Naive thymus-derived CD8-positive, alpha-beta T cell (primary cell): ENCODE measurements at places on chromosomes 16 and 17.

GRCh38 chr17:21388066-21388465, 11.9 kb downstream of the KCNJ12 start:
- H3K4me3 ChIP-seq: no peak overlapping the region
- no peaks in the 10 kb centered on the region for H3K36me3 ChIP-seq
- H3K27me3 ChIP-seq: no peaks in the 10 kb centered on the region
- H3K4me1 ChIP-seq: no peaks in the 10 kb centered on the region
- H3K27ac ChIP-seq: no peak overlapping the region

DNA sequence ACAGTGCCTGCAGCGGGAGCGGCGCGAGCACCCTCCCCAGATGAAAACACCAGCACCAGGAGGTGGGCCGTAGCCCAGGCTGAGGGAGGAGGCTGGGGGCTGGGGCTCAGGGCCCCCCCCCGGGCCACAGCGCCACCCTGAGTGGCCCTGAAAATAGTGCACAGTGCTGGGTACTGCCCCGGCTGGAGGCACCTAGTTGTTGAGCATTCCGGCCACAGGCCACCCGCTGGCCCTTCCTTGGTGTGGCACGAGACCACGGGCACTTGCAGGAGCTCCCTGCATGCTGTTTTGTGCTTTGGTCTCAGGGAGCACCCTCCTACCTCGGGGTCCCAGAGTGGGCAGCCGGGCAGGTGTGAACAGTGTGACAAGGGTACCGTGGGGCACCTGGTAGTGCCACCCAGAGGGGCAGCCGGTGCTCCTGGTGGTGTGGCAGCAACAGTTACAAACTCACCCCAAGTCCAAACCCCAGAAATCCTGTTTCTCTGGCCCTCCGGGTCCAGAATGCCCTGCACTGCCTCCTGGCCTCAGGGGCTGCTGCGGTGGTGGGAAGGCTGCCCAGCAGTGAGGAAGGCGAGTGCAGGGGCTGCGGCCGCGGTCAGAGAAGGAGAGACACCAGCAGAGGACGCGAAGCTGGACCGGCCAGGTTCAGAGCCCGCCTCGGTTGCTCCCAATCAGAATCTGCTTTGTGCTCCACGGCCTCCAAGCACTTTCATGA, 11.9 kb downstream of the FSCN2 start:
- DNase-seq: no peak
- no peak overlapping the region for H3K27ac ChIP-seq
- H3K4me3 ChIP-seq: no peak overlapping the region
- peaks cover 8% of the 10 kb centered on the region for H3K27me3 ChIP-seq
- H3K4me1 ChIP-seq: no peaks in the 10 kb centered on the region

DNA sequence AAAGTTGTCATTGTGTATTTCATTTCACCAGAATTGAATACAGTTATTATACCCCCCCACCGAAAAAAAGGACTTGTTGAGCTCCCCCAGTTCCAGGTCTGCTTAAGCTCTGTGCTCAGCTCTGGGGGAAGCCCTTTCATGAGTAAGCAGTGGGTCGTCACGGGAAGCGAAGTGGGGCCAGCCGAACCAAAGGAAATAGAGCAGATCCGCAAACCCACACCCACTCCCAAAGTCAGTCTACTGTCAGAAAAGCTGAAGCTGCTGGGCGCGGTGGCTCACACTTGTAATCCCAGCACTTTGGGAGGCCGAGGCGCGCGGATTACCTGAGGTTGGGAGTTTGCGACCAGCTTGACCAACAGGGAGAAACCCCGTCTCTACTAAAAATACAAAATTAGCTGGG, 50.1 kb downstream of the PECAM1 start:
- H3K4me1 ChIP-seq: peaks cover 39% of the 10 kb centered on the region
- no peak overlapping the region for H3K4me3 ChIP-seq
- DNase-seq: no peak
- H3K27ac ChIP-seq: no peak overlapping the region
- H3K36me3 ChIP-seq: peaks cover 6% of the 10 kb centered on the region

- H3K27me3 ChIP-seq: no peaks in the 10 kb centered on the region
- H3K4me1 ChIP-seq: no peaks in the 10 kb centered on the region
- no peak overlapping the region for H3K4me3 ChIP-seq
These were observed 820.1 kb upstream of the RBFOX1 start for GRCh38 chr16:6512512-6512911.

DNA sequence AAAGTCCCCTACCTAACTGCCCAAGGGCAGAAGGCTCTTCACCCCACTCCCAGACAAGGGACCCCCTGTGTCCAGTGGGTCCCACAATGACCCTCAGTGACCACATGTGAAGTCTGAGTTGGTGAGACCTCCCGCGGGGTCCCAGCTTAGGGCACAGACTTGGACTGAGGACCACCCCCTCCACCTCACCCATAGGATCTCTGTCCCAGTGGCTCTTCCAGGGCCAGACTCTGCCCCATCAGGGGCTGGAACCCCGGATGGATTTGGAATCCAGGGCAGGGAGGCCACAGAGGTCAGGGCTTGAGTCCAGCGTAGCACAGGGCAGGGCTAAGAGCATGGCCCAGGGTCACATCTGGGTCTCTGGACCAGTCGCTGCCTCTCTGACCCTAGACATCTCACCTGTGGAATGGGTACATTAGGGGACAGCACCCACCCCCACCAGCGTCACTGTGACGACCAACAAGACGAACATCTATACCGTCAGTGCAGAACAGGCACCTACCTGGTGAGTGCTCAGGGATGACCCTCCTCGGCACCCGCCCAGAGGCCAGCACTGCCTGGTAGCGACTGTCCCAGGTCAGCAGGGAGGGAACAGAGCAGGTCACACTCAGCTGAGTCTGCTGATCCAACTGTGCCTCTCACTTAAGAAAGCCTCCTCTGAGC, 37.7 kb downstream of the TNFRSF13B start:
- H3K4me3 ChIP-seq: no peak overlapping the region
- no peak for DNase-seq
- no peaks in the 10 kb centered on the region for H3K27me3 ChIP-seq
- no peaks in the 10 kb centered on the region for H3K36me3 ChIP-seq

- H3K4me3 ChIP-seq: no peak overlapping the region
- no peak overlapping the region for H3K27ac ChIP-seq
- H3K36me3 ChIP-seq: no peaks in the 10 kb centered on the region
- H3K4me1 ChIP-seq: peaks cover 52% of the 10 kb centered on the region
- H3K27me3 ChIP-seq: no peaks in the 10 kb centered on the region
These were observed 3.0 kb downstream of the TBKBP1 start for GRCh38 chr17:47696717-47697642.

DNA sequence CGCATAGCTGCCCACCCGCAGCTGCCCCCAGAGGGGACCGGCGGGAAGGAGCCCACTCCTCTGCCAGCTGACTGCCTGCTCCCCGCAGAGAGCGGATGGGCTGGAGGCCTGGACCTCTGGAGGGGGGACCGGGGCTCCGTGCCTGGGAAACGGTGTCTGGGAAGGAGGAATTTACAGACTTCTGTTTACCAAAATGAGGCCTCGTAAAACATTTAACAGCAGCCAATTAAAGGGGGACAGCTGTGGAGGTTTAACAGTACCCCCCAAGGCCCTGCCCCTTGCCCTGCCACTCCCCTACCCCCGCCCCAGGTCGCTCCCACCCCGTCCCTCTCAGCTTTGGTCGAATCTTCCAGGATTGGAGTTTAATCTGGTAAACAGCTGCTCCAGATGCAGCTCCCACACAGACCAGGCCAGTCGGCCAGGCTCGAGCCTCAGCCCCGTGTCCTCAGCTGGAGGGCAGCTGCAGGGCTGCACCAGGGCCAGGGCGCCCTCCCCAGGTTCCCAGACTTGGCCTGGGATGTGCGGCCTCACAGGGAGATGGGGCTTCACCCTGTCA, 41.1 kb downstream of the BAHCC1 start:
- H3K27ac ChIP-seq: no peak overlapping the region
- H3K36me3 ChIP-seq: no peaks in the 10 kb centered on the region
- H3K4me1 ChIP-seq: peaks cover 4% of the 10 kb centered on the region
- DNase-seq: no peak

DNA sequence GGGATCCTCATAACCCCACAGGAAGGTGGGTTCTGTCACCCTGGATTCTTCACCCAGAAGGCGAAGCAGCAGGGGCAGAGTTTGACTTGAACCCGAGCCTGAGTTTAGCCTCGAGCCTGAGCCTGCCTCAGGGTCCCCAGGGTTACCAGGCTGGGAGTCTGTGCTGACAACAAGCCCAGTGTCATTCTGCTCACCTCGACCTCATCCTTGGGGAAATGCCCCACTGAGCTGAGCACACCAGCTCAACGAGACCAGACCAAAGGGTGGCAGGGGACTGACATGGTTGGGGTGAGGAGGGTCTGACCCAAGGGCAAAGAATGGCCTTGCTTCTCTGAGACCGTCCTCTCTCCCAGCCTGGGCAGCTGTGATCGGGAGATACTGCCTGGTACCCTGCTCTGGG, 20.2 kb downstream of the CACNG4 start:
- no peak overlapping the region for H3K4me3 ChIP-seq
- no peaks in the 10 kb centered on the region for H3K4me1 ChIP-seq
- no peaks in the 10 kb centered on the region for H3K36me3 ChIP-seq
- DNase-seq: no peak
- H3K27me3 ChIP-seq: peaks cover 26% of the 10 kb centered on the region

- DNase-seq: no peak
- peaks cover 17% of the 10 kb centered on the region for H3K4me1 ChIP-seq
- no peaks in the 10 kb centered on the region for H3K27me3 ChIP-seq
- no peak overlapping the region for H3K4me3 ChIP-seq
- H3K27ac ChIP-seq: no peak overlapping the region
These were observed 8.4 kb downstream of the CBX4 start for GRCh38 chr17:79830763-79831264.

- no peak overlapping the region for H3K27ac ChIP-seq
- H3K4me3 ChIP-seq: no peak overlapping the region
- H3K27me3 ChIP-seq: no peaks in the 10 kb centered on the region
- peaks cover 20% of the 10 kb centered on the region for H3K36me3 ChIP-seq
- DNase-seq: no peak
- peaks cover 13% of the 10 kb centered on the region for H3K4me1 ChIP-seq
These were observed 54.7 kb downstream of the PGS1 start for GRCh38 chr17:78433013-78433727.

GRCh38 chr16:27258241-27258734, 10.3 kb downstream of the NSMCE1 start:
- H3K4me3 ChIP-seq: no peak overlapping the region
- no peak for DNase-seq
- no peaks in the 10 kb centered on the region for H3K27me3 ChIP-seq
- H3K36me3 ChIP-seq: peaks cover 42% of the 10 kb centered on the region
- peaks cover 71% of the 10 kb centered on the region for H3K4me1 ChIP-seq
- H3K27ac ChIP-seq: peak overlapping the region; percentile 69

DNA sequence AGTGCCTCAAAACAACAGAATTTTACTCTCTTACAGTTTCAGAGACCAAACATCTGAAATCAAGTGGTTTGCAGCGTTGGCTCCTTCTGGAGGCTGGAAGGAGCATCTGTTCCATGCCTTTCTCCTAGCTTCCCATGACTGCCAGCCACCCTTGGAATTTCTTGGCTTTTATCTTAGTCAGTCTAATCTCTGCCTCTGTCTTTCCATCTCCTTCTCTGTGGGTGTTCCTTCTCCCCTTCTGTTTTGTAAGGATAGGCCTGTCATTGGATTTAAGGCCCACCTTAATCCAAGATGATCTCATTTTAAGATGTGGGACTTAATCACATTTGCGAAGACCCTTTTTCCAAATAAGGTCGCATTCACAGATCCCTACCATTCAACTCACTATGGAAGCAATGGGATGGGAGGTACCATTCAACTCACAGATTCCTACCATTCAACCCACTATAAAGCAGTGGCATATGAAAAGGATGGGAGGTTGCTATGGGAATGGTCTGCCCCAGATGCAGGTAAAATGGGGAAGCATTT, 321.8 kb downstream of the WWOX start:
- no peak overlapping the region for H3K4me3 ChIP-seq
- no peak for DNase-seq
- no peaks in the 10 kb centered on the region for H3K27me3 ChIP-seq

GRCh38 chr16:72612256-72612655, 435.7 kb downstream of the ZFHX3 start:
- H3K4me3 ChIP-seq: no peak overlapping the region
- DNase-seq: no peak
- H3K27ac ChIP-seq: no peak overlapping the region
- H3K4me1 ChIP-seq: peaks cover 8% of the 10 kb centered on the region
- H3K36me3 ChIP-seq: peaks cover 8% of the 10 kb centered on the region
- no peaks in the 10 kb centered on the region for H3K27me3 ChIP-seq

DNA sequence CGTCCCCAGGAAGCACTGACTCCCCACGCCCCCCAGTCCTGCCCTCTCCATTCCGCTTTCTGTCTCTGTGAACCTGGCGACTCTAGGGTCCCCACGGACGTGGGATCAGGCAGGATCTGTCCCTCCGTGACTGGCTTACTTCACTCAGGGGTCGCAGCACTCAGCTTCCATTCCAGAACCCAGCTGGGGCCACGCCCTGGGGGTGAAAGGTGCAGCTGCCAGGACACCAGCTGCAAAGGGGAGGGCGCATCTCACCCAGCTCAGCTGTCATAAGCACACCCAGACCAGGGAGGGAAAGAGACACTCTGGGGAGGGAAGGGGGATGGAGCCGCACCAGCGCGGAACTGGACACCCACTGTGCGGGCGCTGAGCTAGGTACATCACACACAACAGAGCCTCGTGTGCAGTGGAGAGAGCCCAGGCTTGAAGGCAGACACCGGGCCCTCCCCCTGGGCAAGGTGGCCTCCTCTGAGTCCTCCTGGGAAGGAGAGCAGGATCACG, 18.5 kb upstream of the HEXD start:
- no peaks in the 10 kb centered on the region for H3K27me3 ChIP-seq
- peaks cover 14% of the 10 kb centered on the region for H3K4me1 ChIP-seq
- no peak for DNase-seq
- H3K36me3 ChIP-seq: peaks cover 36% of the 10 kb centered on the region
- no peak overlapping the region for H3K4me3 ChIP-seq
- no peak overlapping the region for H3K27ac ChIP-seq

GRCh38 chr17:79189305-79189704, 114.7 kb downstream of the ENGASE start:
- H3K27me3 ChIP-seq: peaks cover 79% of the 10 kb centered on the region
- H3K4me3 ChIP-seq: no peak overlapping the region
- H3K4me1 ChIP-seq: no peaks in the 10 kb centered on the region
- DNase-seq: no peak

GRCh38 chr16:15426796-15427195, 7.6 kb upstream of the BMERB1 start:
- H3K36me3 ChIP-seq: no peaks in the 10 kb centered on the region
- H3K27ac ChIP-seq: no peak overlapping the region
- H3K4me3 ChIP-seq: no peak overlapping the region
- H3K27me3 ChIP-seq: peaks cover 4% of the 10 kb centered on the region
- no peak for DNase-seq
- H3K4me1 ChIP-seq: no peaks in the 10 kb centered on the region

- no peaks in the 10 kb centered on the region for H3K27me3 ChIP-seq
- H3K36me3 ChIP-seq: no peaks in the 10 kb centered on the region
- no peak for DNase-seq
- peaks cover 1% of the 10 kb centered on the region for H3K4me1 ChIP-seq
- H3K27ac ChIP-seq: no peak overlapping the region
- H3K4me3 ChIP-seq: no peak overlapping the region
These were observed 58.6 kb downstream of the CDRT4 start for GRCh38 chr17:15408803-15409202.
